Activated CD4-positive, alpha-beta memory T cell treated with anti-CD3 and anti-CD28 coated beads for 36 hours (primary cell): ENCODE measurements at places on chromosomes 2 and 18. TPM values are rescaled to one million over a fixed set of nuclear protein-coding genes. Genes with fewer than 3 reads are reported as not detected.

- no peak for DNase-seq
These were observed 166.3 kb downstream of the C1D start for GRCh38 chr2:67896476-67896875.

GRCh38 chr2:197972061-197972460 is 167.7 kb downstream of the PLCL1 start:
- no peak for DNase-seq

DNA sequence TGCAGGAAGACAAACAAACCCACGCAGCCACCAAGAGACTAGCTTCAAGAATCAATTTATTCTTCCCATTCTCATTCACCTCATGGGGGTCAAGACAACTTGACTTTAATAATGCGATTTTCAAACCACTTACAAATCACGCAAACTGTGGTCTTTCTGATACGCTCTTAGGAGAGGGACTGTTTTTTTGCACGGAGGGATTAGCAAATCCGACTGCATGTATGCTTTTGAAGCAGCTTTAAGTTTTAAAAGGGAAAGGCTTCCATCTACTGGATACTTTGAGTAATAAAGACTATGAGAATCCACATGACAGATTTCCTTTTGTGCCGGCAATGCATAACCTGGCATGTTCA is 322.9 kb upstream of the KCNJ3 start:
- no peak for DNase-seq

GRCh38 chr2:165251366-165251765 is 12.2 kb downstream of the SCN2A start:
- no peak for DNase-seq

Gene NLRC4
- total RNA-seq, result 0.33 TPM

- DNase-seq, result no peak
These were observed 33.5 kb upstream of the CD226 start for GRCh38 chr18:69980982-69981804.

Gene IL1F10
- not detected for total RNA-seq
